Left cardiac atrium (tissue), 4 donors: ENCODE measurements at places on chromosomes 12 and 14. TPM values are rescaled to one million over a fixed set of nuclear protein-coding genes. Genes with fewer than 3 reads are reported as not detected.

Gene ASPG
- 168 TPM for total RNA-seq

Gene LMO3
- total RNA-seq = 7.6 TPM

DNA sequence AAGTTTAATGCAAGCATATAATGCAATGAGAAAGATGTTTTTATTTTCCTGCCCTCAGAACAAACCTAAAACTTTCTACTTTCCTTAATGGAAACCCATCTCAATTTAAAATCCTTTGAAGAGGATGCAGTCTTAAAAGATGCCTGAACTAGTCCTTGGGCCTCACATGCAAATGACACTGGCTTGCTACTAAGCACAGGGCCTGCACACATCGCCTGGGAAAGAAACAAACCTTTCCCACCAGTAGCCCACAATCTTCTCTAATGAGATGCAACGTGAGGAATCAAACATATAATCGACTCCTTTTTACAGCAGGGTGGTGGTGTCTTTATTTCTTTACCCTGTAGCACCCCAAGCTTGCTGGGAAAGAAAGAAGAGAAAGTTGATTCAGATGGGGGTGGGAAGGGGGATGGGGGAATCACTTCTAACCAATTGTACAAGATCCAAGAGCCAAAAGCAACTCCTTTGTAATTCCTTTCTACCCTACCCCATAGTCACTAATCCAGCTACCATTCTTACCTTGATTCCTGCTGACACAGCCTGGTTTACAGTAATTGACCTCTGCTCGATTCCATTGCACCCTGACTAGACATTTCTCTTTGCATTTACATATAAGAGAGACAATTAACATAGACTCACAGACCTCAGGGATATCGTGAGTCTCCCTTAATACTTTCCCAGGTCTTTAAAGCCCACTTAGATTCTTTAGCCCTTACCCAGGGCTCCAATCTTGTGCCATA is 69.5 kb upstream of the FERMT2 start:
- DNase-seq = no peak

GRCh38 chr12:104353012-104353981 is 49.8 kb downstream of the EID3 start:
- no peak for DNase-seq

Gene NEUROD4
- not detected for total RNA-seq

GRCh38 chr12:106345746-106346145 is 11.8 kb upstream of the POLR3B start:
- DNase-seq = no peak

DNA sequence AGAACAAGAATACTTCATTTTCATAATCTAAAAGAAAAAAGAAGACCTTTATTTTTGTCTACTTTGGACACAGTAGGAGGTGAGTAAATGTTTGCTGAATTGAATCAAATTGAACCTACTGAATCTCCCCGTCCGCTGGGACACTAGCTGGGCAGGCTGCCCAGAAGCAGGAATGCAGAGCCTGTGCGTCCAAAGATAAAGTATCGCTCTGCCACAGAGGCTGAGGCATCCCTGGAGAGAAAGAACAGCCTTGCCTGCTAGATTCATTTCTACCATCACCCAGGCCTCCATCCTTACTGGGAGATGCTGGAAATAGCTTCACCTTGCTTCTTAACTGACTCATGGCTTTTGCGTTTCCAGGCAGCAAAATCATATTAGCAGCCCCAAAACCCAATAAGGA is 64.1 kb upstream of the TSPAN11 start:
- DNase-seq = peak; percentile 65

GRCh38 chr12:121279507-121279915 is 17.0 kb downstream of the CAMKK2 start:
- peak; percentile 64 for DNase-seq
